ENCODE measurements at places on chromosomes 12 and 14.

DNA sequence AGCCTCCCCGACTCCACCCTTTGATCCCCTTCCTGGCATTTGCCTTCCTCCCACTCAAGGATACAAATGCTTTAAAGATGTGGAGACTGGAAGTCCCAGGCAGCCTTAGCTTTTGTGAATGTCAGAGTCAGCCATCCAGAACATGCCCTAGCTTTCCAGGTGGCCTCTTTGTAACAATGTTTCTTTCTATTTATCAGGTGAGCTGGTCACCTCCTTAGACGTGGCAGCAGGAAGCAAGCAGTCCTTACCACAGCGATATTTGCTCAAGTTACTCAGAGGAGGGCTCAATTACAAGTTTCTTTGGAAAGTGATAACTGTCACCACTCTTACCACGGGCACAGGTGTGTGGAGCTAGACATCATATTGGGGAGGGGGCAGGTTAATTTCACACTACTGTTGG lies 4.9 kb downstream of the GALNT6 start:
- no peak for DNase-seq

DNA sequence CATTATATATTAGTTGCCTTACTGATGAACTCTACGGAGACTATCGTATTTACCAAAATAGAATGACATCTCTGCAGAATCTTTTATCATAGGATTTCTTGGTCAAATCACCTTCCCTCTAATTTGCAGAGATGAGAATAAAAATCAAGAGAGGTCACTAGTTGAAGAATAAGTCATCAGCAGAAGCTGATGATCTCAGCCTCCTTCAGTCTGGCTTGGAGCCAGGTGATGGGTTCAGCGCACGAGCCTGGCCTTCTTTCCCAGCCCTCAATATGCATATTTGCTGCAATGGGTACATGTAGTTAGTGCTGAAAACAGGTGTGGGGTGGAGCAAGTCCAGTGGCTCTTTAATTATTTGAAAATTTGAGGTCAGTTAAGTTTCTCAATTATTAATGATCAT lies 19.2 kb upstream of the EMP1 start:
- no peak for DNase-seq

- peak; percentile 34 for DNase-seq
Observed at GRCh38 chr12:12266873-12267741, at the start of gene LRP6. TSS of gene LRP6 (minus strand) at chr12:12267044. CDS start at chr12:12266735, 309 bp downstream.

DNA sequence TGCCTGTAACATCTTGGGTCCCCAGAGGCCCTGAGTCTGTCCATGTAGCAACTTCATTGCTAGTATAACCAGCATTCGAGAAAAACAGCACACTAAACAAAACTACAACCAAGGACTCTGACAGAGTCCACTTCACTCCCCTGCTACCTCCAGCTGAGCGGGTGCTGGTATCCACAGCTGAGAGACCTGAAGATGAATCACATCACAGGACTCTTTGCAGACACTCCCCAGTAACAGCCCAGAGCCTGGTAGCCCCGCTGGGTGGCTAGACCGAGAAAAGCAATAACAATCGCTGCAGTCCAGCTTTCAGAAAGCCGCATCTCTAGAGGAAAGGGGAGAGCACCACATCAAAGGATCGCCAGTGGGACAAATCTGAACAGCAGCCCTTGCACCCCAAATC lies 9.0 kb upstream of the IQSEC3 start:
- DNase-seq: no peak

DNA sequence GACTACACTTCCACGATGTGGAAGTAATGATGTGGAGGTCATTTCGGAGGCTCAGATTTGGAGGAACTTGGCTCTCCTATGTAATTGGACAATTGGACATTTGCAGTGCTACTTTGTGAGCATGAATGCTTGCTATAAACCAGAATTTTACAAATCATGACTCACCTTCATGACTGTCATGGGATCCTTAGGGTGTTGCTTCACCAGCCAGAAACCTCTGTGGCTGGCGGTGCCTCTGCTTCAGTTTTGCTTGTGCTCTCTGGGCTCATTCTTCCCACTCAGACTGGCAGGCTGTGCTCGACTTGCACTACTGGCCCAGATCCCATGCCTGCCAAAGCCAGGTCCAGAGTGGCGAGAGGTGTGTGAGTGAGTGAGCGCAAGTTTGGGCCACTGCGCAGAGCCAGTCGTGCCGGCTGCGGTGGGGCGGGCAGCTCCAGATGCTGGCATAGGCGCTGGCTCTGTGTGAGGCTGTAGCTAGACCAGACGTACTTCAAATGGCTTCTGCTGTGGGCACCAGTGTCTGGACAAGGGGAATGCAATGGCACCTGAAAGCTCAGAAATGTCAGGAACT lies 387.8 kb downstream of the AEBP2 start:
- DNase-seq: no peak

DNA sequence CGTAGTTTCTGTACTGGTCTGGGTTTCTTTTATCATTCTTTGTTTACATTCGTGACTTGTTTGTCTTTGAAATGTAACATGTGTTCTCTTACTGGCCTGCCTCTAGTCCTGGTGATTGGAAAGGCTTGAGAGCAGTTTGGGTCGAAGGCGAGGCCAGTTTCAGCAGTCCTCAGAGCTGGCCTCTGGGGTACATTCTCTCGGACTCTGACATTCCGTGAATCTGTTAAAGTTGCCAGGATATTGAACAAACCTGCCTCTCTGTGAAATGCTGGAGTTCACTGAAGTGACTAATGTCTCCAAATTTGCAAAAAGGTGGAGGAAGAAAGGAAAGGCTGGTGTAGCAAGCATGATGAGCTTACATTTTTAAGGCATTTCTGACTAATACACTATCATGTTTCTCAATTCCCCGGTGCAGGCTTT lies 1.5 kb downstream of the PLEKHA5 start:
- DNase-seq: no peak

DNA sequence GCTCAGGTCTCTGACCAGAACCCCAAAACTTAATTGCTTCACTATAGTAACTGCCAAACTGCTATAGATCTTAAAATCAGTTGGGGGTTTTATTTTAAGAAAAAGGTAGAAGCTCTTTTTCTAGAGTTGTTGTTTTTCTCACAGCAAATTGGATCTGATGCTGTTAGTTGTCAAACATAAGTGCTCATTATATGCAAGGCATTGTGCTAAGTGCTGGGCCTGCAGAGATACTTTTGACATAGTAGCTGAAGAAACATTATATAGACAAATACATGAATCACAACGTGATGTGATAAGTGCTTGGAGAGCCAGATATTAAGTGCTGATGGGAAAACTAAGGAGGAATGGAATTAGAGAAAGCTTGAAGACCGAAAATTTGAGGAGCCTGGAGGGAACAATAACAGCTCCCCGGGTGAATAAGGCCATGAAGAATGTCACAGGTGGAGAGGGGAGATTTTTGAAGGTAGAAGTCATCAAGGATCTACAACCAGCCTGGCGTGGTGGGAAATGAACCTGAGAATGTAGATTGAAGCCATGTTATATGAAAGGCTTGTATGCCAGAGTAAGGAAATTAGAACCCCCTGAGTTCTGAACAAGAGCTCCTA lies 126.5 kb downstream of the DYRK2 start:
- DNase-seq: no peak

DNA sequence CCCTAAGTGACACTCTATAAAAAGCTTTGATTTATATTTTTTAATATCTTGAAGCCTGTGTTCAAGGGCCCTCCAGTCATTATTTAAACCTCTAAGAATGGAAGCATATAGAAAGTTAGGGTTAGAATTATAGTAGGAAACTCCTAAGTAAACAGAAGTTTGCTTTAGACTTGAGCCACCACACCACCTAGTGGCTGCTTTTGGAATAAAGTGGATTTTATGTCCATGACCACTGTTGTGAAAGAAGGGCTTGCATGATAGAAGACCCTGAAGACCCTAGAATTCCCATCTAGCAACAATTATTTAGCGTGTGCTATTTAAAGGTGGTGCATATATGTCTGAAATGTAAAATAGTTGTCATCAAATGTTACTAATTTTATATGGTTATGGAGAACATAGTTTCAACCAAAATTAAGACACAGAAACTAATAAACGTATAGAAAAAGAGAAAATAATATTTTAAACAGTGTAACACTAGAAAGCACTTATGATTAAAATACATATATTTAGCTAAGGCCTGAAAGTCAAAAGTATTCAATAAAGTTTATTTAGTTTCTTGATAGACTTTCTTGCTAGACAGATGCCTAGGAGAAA lies 21.3 kb downstream of the LRRIQ1 start:
- no peak for DNase-seq
